ENCODE measurements at places on chromosomes 12 and 14.
A peak's percentile ranks its signal among the peaks of the same experiment; 100 is the strongest.

GRCh38 chr12:70463997-70464396 is 97.9 kb downstream of the KCNMB4 start:
- no peak for DNase-seq

DNA sequence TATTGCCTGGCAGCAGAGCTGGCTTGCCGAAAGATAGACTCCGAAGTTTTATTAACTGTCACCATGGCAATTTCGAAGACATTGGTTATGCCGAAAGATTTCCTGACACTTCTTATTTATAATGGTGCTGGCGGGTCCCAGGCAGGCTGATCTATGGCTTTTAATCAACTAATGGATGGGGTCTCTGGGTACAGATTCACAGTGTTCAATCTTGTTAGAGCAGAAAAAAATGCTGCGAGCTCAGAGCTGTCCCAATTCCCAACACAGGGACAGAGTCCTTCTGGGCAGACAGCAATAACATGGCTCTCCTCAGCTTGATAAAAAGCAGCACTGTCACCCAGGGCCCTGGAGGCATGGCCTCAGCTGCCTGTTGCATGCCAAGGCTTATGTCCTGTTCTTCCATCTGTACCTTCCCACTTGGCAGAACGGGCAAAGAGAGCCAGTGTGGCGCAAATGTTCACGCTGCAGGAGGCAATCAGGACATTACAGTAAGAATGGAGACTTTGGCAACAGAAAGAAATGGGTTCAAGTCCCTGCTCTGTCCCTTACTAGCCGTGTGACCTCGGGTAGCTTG is 228.2 kb upstream of the PWP1 start:
- no peak for DNase-seq

- peak; percentile 61 for DNase-seq
These were observed 1176.7 kb upstream of the SEL1L start for GRCh38 chr14:82710267-82710841.

GRCh38 chr12:83046019-83046418 is 359.3 kb downstream of the TMTC2 start:
- no peak for DNase-seq

DNA sequence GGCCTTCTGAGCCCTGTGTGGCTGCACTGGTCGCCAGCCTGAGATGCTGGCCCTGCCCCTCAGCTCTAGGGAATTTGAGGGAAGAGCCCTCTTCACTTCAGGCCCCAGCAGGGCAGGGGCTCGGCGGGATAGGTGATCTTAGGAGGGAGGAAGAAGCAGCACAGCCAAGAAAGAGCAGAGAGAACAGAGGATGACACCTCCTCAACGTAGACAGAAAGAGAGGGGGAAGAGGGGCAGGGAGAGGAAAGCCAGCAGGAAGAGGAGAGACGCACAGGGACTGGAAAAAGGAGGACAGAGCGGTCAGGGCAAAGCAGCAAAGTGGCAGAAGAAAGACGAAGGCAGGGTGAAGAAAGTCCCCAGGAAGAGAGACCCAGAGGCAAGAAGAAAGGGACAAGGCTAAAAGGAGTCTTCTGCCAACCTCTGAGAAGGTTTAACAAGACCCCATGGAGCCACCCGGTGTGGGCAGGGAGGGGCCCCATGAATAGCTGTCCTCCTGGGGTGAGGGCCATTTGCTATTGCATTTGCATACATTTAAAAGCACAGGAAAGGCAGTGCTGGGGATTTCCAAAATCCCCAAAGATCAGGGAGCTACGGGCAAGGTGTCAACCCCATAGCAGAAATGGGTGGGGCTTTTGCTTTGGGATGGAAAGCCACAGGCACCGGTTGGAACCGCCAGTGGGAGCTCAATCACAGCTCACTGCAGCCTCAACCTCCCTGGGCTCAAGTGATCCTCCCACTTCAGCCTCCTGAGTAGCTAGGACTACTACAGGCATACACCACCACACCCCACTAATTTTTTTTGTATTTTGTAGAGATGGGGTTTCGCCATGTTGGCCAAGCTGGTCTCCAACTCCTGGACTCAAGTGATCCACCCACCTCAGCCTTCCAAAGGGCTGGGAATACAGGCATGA is 22.7 kb downstream of the CMKLR1 start:
- DNase-seq: no peak

GRCh38 chr12:125340791-125341190 is 275.6 kb downstream of the AACS start:
- DNase-seq: peak; percentile 80

GRCh38 chr14:92448786-92449185 is 64.8 kb upstream of the RIN3 start:
- DNase-seq: no peak

DNA sequence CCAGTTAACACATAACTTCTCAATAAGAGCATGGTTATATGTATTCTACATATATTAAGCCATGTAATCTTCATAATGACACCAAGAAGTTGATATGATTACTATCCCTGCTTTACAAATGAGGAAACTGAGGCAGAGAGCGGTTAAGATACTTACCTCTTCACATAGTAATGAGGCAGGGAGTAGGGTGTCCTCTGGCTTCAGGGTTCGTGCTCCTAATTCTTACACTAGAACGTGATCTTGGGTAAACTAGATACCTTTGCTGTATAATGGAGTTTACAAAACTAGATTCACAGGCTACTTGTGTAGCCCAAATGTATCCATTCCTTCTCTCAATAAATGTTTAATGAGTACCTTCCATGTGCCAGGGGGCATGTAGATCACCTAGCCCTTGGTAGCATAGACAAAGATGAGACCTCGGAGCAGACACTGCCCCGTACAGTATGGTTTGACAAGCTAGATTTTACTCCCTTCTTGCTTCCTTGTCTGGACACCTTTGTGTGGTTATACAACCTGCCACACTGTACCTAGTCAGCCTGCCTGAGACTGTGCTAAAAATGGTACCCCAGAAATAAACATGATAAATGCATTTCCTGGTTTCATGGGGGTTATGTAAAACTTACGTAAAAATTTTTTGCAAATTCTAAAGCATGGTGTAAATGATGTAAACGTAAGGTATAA is 991.8 kb downstream of the VRK1 start:
- DNase-seq: no peak

Measured in right hindlimb (tissue), 1 donor.